ENCODE measurements at places on chromosomes 5 and 9.

GRCh38 chr5:14003936-14004335, 59.4 kb upstream of the DNAH5 start:
- no peak for DNase-seq

DNA sequence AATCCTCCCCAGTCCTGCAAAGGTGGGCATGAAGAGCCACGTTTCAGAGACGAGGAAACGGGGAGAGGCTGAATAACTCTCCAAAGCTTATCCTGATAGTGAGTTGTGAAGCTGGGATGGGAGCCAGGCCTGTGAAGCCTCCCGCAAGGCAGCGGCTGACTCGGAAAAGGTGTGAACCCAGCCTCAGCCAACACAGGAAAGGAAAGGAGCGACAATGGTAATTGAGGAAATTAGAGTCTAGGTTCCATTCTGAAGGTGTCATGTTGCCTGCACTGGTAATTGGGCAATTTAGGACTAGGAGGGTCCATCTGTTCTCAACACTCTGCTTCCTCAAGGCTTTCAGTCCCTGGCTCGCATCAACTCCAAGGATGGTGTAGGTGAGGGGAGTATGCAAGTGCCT, 83.4 kb downstream of the LIFR start:
- DNase-seq, result no peak

DNA sequence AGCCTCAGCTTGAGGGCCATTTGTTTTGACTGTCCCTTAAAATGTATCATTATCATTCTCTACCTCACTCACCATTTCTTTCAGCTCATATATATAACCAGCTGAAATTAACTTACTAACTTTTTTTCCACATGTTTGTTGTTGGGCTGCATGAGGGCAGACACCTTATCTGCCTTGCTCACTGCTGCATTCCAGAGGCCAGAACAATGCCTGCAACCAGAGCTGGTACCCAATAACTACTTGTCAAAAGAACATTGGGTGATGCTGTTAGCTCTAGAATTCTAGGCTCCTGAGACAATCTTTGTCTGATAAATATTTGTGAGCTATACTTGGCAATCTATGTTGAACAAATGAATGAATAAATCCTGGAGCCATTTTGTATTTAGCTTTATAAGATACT, 68.3 kb downstream of the HTR4 start:
- DNase-seq, result no peak

DNA sequence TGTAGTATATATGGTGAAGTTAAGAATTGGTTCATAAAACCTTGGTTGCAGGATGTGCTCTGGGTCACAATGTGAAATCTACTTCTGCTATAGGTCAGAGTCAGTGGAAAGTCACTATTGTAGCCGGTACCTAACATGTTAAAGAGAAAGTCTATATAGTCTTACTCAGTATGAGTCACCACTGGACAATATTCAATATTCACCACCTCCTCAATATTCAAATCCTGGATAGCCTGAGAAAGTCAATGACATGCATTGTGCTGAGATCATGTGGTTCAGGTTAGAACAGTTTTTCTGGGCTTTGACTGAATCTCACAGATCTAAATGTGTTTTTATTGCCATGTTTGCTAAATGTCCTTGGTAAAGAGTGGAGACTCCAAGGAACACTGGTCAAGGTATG, 108.8 kb downstream of the HMHB1 start:
- DNase-seq, result peak; percentile 28

GRCh38 chr5:148186248-148187003, 16.4 kb upstream of the SPINK6 start:
- DNase-seq, result no peak

DNA sequence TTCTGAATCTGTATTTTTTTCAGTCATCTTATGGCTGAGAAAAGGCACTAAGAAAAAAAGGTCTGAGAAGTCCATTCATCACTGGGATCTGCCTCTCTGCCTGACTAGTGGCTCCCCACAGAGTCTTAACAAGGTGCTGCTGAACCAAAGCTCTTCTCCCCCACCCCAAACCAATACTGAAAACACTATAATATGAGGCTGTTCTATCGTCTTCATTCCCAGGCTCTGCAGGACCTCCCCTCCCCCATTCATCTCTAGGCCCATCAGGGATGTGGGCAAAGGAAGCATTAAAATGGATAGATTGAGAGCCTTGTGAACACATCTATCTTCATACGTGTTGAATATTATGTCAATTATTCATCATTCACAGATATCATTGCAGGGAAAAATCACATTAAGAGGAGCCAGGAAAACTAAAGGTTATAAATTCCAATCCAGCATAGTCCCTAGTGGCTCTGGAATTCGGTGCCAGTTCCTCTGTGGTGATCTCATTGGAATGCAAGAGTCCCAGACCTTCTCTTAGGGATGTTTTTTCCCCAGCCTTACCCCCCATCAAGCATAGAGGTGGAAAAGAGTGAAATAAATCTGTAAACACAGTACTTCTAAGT, 44.3 kb upstream of the GPR151 start:
- DNase-seq, result peak; percentile 73

DNA sequence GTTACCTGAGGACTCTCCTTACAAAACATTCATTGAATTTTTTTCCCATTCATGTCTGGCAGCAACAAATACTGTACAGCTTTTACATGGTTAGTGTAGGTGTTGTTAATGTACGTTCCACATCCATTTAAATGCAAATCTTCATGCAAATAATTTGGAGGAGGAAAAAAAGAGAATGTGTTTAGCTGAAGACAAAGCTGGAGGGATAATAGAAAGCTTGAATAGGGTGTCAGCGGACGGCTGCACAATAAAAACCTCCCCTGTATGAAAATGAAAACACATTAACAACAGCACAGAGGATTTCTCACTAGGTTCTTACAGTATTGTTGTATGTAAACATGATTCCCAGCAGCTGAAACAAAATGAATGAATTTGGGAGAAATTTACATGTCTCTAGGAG, 231.5 kb downstream of the ZNF608 start:
- DNase-seq, result no peak

DNA sequence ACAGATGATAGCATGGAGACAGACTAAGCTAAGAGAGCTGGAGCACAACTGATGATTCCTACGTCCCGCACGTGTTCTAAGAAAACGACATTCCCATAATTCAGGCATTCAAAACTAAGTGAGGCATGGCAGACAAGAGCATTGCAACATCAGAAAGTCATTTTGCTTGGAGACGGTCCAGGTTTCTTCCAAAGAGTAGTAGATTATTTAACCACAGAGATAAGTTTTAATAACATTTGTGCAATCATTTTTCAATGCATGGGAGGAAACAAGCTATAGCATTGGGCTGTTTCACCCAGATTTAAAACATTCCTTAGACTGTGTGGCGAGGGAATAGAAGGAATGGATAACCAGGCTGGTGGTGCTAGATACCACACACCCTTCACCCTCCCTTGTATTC, 117.2 kb downstream of the APBA1 start:
- peak; percentile 83 for DNase-seq

DNA sequence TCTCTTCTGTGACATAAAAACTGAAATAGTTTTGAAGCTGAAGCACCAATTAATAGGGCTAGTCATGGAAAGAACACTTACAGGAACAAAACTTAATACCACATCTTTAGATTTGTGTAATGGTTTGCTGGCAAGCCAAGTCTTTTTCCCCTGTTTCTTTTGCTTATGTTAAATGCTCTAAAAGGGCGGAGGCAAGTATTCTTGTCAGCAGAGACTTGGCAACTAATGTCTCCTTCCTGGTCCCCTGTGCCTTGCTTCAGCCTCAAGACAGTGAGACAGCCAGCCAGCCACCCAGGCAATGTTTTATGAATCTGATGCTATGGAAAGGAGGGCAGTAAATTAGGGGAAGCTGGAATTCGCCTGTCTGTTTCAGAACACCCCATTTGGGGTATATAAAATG, 45.7 kb downstream of the PRRC1 start:
- DNase-seq, result peak; percentile 17

GRCh38 chr9:126511411-126511810, 102.3 kb upstream of the LMX1B start:
- DNase-seq, result no peak

DNA sequence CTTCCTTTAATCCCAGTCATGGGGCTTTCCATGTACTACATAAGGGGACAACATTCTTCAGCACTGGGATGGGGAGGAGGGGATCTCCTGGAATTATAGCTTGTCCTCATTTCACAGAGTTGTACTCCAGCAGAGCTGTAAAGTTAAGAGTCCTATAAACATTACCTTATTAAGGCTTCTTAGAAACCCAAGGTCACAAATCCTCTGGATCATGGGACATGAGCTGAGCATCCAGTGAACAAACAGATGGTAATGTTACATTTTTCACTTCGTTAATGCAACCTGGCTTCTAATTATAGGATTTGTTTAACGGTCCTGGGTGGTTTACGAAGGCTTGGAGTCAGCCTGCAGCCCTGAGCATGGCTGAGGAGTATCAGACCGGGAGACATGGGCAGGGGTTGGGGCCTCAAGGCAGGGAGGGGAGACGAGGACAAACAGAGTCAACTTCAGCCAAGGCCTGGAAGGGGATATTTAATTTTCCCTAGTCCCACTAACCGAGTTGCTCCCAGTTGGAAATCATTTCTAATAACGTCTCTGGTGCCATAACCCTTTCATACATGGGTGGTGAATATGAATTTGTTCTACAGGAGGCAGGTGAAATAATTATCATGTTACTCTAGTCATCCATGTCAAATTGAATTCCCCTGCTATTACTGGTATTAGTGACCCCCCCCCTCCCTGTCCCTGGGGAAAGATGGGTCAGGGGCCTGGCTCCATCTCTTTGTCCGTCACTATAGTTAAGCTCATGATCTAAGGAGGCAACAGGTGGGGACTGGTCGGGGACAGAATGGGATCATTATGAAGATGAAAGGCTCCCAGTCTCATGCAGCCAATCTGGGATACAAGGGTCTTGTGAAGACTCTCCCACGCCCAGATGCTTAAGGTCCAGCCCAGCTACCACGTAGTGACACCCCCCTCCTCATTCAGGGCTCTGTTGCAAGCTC, 10.7 kb upstream of the IL17B start:
- DNase-seq, result no peak

DNA sequence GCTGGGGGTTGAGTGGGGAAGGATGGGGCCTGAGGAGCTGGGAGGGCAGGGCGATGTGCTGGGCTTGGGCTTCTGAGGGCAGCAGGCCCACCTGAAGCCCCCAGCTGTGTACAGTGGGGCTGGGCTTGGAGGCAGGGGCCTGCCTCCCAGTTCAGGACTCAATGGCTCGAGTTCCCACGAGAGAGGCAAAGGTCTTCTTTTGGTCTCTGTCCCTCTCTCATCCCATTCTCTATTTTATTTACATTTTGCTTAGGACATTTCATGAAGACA, 180.6 kb downstream of the MACROH2A1 start:
- no peak for DNase-seq

Data from fibroblast of skin of left biceps (primary cell).